Stimulated activated CD4-positive, alpha-beta T cell treated with anti-CD3 and anti-CD28 coated beads, Interleukin-15, amount 100 ng/mL, for 24 hours (primary cell): ENCODE measurements at places on chromosomes 5 and 9.

DNA sequence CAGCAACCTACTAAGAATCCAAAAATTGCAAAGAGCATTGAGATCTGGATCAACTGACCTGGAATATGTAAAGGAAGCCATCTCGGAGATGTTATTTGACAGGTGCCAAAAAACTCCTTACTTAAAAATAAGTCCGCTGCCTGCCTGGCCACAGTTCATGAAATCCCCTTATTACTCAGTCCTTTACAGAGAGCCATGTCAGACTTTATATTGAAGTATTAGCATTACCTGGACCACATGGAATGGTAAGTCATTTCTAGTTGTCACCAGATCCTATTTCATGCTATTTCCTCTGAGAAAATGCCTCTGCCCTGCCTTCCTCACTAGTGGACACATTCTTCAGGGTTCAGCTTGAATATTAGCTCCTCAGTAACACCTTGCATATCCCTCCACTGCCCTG, 115.7 kb downstream of the DEPDC1B start:
- DNase-seq = no peak

GRCh38 chr9:113674436-113674835, 201.7 kb upstream of the ZNF618 start:
- DNase-seq = no peak

DNA sequence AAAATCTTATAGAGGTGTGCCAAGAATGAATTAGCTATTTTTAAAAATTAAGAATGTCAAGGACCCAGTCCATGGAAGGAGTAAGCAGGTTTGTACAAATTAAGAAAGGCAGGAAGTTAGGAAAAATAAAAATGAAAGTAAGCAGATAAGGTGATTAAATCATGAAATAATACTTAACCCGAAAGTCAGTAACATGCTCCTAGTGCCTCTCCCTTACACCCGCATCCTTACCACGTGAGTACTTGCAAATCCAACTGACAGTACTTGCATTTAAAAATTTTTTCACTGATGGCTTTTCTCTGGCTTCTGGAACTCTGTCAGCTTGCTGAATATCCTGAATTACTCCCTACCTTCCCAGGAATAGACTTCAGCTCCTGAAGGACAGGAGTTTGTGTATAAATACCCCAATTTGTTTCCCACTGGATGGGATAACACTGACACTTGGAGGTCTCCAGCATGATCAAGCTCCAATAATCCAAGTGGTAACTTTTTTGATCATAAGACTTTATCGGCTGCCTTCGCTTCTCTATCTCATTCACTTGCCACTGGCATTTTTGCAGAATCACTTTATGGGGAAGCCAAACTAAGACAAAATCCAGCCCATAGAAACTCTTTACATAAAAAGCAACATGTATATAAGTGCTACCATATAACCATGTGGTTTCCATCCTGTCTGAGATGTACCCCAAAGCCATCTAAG, 41.6 kb upstream of the RICTOR start:
- no peak for DNase-seq

DNA sequence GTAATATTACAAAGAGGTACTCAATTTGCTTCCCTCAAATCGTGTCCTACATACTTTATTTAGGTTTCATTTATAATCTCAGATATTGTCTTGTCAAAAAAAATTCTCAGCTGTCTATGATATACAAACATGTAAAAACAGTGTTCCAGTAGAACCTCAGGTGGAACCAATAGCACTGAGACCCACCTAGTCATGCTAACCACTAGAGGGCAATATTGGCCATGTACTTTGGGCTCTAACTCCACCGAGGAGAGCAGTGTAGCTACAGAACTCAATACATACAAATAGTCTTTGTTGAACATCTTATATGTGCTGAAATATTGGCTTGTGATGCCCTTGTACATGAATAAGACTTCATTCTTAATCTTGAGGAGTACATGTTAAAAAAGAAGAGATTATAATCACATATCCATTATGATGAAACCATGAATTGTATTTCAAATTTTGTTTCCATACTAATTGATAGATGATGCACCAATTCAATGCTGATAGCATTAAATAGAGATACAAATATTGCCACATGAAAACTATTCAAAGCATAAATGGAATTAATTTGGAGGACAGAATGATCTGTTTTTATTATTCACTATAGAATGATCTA, 71.2 kb upstream of the CNTLN start:
- DNase-seq = peak; percentile 3

- DNase-seq = no peak
Measured at GRCh38 chr9:10686943-10687342, 74.1 kb upstream of the PTPRD start.

- DNase-seq = no peak
Measured at GRCh38 chr9:123063177-123063598, 29.7 kb downstream of the GPR21 start.

- DNase-seq = peak; percentile 32
Measured at GRCh38 chr5:148776780-148777179, 49.6 kb upstream of the ADRB2 start.

GRCh38 chr5:117679046-117679445, 1104.4 kb upstream of the SEMA6A start:
- DNase-seq = no peak

DNA sequence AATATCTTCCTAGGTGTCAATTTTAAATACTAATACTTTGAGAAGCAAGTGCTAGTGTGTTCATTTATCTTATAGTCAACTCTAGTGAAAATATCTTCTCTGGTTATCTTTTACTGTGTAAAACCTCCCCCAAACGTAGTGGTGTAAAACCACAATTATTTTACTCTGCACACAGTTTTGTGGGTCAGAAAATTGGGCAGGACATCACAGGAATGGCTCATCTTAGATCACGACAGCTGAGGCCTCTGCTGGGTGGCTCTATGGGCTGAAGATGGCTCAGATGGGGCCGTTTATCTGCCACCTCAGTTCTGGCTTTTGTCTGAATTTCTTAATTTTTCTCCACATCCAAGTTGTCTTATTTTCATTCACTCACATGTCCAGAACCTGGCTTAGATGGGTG, 457.2 kb upstream of the ACTBL2 start:
- DNase-seq = no peak

DNA sequence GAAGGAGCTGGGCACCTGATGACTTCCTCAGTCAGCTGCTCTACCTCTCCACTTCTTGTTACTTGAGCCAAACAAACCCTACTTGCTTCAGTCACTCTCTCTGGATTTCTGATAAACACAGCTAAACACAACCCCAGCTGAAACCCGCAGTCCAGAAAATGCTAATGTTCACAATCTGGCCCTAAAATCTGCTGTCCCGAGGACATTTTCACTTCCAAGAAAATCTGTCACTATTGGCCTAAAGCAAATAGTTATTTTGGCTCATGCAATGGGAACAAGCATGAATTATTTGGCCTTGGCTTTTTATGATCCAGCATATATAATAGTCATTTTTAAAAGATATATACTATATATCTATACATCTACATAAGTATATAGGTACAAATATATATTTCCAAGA, 19.1 kb downstream of the FAM81B start:
- DNase-seq = no peak

GRCh38 chr9:30609713-30610112, 1774.7 kb upstream of the ACO1 start:
- DNase-seq = no peak

DNA sequence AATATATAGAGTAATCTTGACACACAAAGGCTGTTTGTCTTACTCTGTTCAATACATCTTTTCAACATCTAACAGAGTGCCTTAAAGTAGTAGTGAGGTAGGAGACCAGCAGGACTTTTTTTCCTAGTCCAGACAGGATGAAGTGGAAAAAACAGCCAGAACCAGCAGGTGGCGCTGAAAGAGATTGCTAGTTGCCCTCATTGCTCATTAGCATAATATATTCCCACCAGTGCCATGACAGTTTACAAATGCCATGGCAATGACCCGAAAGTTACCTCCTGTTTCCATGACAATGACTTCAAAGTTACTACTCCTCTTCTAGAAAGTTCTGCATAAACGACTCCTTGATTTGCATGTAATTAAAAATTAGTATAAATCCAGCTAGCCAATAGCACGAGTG, 387.4 kb downstream of the ACTL7B start:
- peak; percentile 42 for DNase-seq

GRCh38 chr5:143398451-143399237, 4.8 kb downstream of the NR3C1 start:
- DNase-seq = no peak

DNA sequence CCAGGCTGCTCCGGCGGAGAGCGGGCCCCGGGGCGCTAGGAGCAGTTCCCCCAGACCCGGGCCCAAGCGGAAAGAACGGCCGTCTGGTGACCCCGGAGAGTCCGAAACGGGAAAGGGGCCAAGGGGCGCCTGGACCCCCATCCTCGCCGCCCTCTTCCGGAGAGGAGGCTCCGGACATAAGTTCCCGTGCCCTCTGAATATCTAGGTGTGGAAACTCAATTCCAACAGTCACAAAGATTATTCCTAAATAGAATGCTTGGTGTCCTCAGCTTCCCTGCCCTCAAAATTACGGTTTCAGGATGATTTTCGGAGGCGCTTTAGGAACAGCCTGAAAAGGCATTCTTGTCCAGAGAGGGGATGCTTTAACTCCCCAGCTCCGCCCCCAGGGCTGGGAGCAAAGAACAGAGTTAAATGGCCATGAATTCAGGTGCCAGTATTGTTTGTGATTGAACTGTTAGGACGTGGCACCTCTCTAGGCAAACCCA, 681 bp upstream of the LHFPL2 start:
- no peak for DNase-seq

- DNase-seq = no peak
Measured at GRCh38 chr5:115366223-115366622, 69.8 kb upstream of the CCDC112 start.

DNA sequence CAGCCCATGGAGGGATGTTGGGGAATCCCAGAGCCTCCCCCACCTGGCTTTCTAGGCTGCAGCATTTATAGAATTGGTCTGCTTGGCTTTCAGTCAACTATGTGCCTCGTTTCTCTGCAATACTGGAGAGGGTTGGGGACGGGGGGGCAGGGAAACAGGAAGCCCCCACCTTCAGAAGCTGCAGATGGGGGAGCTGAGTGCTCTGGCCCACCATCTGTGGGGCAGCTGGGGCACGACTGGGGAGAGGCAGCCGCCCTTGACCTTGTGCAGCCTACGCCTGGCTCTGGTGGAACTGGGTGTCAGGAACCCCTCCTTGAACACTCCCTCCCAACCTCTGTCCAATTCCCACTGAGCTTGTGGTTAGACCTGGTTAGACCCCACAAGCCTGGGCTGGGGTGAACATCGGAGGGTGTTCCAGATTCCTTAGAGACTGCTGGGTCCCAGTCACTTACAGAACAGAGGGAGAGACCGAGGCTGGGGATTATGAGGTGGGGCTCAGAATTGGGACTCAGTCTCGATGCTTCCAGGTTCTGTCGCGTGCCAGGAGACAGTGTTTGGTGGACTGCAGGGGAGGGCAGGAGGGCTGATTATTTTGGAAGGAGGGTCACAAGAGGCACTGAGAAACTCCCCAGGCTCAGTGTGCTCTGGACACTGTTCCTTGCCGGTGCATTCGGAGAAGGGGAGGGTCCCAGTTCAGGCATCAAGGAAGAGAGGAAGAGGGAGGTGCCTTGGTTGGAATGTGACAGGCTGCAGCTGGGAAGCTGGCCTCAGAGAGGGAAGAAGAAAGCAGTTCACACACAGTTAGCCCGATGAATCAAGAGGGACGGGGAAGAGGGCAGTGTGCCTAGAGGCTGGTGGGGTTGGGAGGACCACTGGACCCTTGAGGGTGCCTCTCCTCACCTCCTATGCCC, 25.6 kb downstream of the COL27A1 start:
- DNase-seq = no peak

DNA sequence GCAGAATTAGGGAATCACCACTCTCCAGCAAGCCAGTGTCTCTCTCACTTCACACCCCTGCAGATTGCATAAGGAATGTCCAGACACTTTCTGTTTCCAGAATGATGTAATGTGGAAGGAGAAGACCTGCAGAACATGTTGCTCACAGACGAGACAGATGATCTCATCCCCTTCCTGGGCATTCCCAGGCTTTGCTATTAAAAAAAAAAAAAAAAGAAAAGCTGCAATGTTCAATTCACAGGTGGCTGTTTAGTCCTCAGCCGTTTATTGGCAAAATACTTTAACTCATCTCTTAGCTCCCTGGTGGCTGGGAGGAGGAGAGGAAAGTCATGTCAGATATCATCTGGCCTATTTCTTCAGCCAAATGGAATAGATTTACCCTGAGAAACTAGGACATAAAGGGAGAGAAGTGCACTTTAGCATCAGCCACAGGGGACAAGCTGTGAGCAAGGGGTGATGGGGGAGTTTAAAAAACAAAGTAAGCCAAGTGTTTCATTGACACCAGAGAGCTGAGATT, 95.9 kb upstream of the TNC start:
- no peak for DNase-seq

DNA sequence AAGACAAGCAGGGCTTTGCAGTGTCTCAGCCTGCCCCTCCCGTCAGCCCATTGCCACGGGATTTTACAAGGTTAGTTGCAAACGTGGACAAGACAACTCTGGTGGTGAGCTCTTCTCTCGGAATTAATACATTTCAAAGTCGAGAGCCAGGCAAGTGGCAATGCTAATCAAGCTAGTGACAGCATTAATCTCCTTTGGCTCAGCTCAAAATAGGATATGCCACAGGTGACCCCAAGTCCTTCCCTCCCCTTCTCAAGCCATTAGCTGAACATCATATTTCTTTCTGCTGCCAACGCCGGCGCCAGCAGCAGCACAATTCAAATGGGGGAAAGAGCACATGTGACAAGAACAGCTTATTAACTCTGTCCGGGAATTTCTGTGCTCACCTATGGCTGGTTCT, 190.1 kb downstream of the ATPSCKMT start:
- no peak for DNase-seq

- DNase-seq = no peak
Measured at GRCh38 chr5:67085616-67086015, 111.0 kb downstream of the CD180 start.

DNA sequence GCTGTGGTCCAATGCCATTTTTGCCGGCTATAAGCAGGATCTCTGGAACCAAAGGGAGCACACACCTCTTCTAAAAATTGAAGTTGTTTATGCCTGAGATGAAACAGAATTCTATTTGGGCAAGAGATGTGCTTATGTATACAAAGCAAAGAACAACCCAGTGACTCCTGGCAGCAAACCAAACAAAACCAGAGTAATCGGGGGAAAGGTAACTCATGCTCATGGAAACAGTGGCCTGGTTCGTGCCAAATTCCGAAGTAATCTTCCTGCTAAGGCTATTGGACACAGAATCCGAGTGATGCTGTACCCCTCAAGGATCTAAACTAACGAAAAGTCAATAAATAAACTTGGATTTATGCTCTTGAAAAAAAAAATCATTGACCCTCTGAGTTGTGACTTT, 178.7 kb downstream of the CEMIP2 start:
- DNase-seq = no peak

DNA sequence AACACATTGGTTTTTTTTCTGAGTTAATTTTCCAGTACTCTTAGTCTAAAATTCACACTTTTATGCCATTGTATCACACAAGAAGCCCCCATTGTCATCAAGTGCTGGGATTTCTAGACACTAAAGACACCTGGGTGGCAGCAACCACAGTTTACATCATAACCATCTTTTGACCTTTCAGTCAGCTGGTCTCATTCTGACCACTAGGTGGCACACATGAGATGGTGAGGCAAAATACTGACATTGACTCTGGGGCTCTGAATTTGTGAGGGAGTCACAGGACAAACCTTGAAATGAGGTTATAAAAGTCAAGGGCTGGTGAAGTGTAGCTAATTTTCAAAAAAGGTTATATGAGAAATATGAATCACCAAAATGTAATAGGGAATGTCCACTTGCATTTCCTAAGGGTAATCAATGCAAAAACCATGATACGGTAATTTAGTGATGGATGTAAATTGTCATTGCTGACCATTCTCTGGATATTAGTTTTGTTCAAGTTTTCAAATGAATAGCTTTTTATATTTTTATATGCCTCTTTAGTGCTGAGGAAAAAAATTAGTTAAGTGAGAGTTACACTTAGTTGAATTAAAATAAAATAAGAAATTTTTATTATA, 229.4 kb downstream of the DMAC1 start:
- DNase-seq = peak; percentile 73
